ENCODE measurements at places on chromosomes 7 and 10. TPM values are rescaled to one million over a fixed set of nuclear protein-coding genes. Genes with fewer than 3 reads are reported as not detected.

DNA sequence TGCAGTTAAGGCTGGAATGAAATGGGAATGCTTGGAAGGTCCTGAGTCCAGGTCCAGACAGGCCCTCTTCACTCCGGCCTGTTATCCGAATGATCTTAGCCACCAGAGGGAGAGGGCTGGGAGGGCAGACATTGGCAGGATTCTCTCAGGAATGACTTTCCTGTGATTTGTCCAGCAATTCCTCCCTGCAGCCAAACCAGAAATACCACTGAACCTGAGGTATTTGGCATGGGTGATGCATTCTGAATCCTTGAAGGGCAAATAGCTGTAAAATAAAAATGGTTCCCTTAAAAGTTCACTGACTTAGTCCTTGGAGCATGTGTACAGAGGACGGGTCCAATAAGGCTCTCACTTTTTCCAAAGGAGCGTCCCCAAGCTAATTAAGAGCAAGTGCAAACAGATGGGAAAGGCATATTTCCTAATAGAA lies 77.5 kb upstream of the HABP2 start:
- DNase-seq: no peak

- DNase-seq: no peak
Observed at GRCh38 chr10:36097696-36098095, 455.6 kb upstream of the FZD8 start.

DNA sequence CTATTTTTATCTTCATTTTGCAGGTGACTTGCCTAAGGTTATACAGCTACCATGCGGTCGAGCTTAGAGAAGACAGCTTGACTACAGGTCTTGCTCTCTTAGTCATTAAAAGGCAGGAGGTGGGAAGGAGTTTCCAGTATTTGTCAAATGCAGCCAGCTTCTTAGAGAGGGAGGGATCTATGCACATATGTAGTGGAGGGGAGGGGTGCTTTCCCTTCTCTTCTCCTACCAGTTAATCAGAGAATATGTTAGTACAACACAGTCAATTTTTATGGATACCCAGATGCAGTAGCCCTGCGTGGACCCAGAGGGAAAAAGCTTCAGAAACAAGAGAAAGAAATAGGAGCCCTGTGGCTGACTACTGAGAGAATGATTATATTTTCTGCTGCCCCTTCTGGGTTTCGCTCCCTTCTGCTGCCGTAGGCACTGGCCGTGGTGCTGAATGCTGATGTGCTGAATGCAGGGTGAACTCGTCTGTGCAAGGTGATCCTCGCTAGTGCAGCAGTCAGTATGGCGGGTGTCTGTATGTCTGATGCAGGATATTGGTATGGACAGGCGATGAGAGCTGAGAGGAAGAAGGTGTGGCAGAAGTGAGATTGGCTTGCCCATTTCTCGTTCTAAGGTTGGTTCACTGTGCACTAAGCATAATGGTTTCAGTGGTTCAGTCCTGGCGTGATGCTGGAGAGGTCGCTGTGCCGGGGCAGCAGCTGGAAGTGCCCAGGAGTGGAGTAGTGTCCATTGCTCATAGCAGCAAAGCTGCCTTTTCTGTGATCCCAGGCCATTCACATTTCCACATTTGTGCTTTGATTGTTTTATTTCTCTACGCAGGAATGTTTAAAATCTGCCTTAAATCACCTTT lies 189.2 kb upstream of the PODXL start:
- peak; percentile 77 for DNase-seq

DNA sequence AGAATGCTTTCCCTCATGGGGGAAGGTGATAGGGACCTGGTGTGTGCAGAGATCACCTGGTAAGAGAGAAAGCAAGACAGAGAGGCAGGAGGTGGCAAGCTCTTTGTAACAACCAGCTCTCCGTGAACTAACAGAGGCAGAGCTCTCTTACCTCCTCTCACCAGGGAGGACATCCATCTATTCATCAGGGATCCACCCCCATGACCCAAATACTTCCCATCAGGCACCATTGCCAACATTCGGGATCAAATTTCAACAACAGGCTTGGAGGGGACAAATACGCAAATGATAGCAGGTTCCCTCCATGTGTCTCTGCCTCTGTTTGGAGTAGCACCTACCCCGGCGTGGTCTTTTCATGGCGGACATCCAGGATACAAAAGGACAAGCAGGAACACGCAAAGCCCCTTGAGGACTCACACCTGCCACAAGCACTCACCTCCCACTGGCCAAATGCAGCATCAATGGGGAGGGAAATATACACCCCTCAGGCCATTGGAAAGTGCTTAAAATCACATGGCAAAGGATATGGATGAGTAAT lies 431.2 kb upstream of the AUTS2 start:
- no peak for DNase-seq

DNA sequence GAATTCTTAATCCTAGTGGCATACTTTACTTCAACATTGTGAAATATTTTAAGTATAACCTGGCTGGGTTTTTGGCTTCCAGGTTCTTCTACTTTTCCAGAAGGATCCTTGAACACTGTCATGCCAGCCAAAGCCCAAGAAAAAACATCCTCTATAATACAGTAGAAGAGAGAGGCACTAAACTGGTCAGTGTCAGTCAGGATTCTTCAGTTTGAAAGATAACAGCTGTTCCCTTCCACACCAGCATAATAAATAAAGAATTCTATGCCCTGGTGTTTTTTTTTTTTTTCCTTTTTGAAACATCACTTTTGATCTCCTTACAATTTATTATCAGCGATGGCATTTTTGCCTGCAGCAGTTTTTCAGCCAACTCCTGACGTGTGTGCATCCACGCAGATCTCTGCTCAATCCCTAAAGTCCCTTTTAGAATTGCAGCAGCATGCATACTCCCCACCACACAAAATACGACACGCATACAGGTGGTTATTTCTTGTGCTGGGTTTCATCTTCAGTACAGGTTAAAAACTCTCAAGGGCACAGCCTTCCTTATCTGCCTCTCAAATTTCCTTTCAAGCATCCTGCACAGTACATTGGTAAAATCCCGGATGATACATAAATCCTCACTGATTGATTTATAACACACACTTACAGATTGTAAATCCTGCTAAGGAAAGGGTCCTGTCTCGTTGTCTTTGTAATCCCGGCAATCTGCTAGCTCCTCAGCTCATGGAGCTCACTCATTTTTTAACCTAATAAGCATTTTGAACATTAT lies 100.2 kb downstream of the TPK1 start:
- DNase-seq: no peak

- no peak for DNase-seq
Observed at GRCh38 chr7:151968357-151968756, 12.1 kb downstream of the GALNTL5 start.

DNA sequence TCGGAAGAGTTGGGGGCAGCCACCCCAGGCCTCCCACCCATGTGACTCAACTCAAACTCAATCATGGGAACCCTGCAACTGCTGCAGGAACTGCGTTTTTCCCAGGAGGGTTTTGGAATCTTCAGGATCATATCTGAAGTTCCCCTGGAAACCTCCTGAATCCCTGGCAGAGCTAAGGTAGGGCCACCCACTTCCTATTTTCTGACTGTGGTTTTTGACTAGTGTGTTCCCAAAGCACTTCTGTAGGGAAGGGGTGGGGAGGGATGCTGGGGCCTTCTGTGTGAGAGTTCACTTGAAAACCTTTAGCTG lies 127.6 kb upstream of the UNC5B start:
- no peak for DNase-seq

DNA sequence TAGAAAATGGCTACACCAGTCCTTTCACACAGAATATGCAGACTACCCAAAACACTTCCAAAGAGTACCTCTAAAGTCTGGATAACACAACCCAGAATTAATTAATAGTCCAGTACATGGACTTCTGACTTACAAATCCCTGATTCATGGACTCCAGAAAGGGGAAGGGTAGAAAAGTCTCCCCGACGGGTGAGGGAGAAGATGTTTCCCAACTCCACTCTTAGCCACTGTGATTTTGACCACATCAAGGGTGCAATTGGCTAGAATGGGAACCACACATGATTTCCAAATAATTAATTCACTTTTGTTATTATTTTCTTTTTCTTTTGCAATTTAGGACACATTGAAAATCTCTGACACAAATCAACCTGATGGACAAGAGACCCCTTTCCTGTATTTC lies 1.4 kb downstream of the TMEM130 start:
- no peak for DNase-seq

DNA sequence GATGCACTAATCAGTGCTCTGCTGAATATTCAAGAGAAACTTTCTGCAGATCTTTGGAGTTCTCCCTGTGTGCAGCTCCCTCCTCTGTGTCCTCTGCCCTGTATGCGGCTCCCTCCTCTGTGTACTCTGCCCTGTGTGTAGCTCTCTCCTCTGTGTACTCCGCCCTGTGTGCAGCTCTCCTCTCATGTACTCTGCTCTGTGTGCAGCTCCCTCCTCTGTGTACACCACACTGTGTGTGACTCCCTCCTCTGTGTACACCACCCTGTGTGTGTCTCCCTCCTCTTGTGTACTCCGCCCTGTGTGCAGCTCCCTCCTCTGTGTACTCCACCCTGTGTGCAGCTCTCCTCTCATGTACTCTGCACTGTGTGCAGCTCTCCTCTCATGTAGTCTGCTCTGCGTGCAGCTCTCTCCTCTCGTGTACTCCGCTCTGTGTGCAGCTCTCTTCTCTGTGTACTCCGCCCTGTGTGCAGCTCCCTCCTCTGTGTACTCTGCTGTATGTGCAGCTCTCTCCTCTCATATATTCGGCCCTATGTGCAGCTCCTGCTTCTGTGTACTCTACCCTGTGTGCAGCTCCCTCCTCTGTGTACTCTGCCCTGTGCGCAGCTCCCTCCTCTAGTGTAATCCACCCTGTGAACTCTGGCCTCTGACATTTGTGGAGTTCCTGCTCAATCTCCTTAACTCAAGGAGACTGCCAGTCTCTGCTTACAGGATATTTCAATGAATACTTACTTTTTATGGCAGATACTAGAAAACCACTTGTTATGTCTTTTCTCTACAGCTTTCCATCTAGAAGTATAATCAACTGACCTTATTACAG lies 280.4 kb downstream of the GLRX3 start:
- DNase-seq: no peak

DNA sequence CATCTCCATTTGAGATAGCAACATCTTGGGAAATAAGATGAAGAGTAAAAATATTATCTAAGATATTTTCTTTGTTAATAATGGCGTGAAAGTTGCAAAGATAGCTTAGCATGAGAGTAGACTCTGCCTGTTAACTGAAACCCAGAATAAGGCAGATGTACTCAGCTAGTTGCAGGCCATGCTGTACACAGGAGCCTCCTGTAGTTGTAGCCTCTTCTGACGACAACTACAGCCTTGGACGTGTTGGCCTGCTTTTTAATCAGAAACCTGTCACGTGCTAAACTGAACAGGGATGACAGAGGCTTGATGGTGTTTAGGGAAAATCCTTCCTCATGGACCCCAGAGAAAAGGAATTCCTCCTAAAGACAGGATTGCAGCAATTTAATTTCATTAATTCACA lies 155.1 kb upstream of the TMEM229A start:
- no peak for DNase-seq

- DNase-seq: no peak
Observed at GRCh38 chr7:141348728-141349127, 202.5 kb upstream of the AGK start.

- no peak for DNase-seq
Observed at GRCh38 chr7:90383422-90383821, 19.8 kb upstream of the CLDN12 start.

- DNase-seq: no peak
Observed at GRCh38 chr7:119711104-119711503, 561.9 kb upstream of the KCND2 start.

DNA sequence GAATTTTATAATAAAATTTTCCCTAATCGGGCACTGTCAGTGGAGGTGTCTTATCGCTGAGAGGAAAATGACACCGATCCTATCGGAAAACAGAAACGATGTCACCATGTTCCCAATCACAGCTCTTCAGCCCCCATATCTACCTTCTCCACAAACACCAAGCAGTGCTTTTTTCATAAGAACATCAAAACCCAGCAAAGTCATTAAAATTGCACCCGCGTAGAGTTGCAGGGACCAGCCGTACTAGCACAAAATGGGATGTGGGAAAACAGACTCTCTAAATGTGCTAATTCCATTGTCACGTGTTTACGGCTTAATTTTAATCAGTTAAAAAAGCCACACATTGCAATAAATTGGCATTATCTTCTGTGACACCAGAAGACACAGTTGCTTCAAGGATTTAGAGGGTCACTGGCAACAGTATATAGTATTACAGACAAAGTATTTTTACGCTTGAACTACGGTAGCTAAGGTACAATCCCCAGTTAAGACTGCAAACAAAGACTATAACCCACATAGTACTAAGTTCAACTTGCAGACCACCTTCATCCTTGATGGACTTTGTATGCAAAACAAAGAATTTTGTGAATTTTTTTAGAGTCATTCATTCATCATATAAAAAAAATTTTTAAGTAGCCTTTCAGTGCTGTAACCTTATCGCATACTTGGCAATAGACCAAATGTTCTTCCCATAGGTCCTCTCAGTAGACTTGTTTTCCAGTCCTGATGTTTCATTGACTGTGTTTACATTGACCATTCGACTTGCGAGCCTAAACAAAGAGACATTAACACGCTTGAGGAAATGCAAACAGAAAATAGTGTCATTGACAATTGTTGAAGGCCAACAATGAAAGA lies 116.0 kb downstream of the VTI1A start:
- no peak for DNase-seq

Gene PRLHR
- 0.69 TPM for total RNA-seq

Gene MTPN
- total RNA-seq: 189 TPM

Gene AKR1C3
- 4.9 TPM for total RNA-seq

Gene TSPAN33
- 17.4 TPM for total RNA-seq

Gene CTBP2
- total RNA-seq: 44.2 TPM

Gene PRKCQ
- 9.0 TPM for total RNA-seq

Gene SPDYE6
- total RNA-seq: not detected

Gene ZNF853
- total RNA-seq: 14.8 TPM

Gene RTKN2
- 12.0 TPM for total RNA-seq

All from spinal cord (tissue), 10 donors.